ENCODE measurements at places on chromosomes 6 and 20. TPM values are rescaled to one million over a fixed set of nuclear protein-coding genes. Genes with fewer than 3 reads are reported as not detected.

SLC22A2 gene
- total RNA-seq = 1.4 TPM

DNA sequence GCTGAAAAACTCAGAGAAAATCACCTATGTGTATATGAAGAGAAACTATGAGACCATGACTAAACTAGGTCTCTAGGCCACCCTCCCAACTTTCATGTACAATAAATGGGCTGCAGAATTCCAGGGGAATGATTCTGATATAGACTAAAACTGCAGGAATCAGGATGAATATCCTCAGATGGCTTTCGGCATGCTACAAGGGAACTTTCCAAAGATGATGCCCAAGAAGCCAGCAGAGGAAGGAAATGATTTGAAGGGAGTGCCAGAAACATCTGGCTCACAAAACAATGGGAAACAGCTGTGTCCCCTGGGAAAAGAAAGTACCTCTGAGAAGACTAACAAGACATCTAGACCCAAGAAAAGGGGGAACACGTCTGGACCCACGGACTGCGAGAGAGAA lies 41.1 kb downstream of the PLN start:
- no peak overlapping the region for H3K27ac ChIP-seq
- H3K36me3 ChIP-seq = no peaks in the 10 kb centered on the region

GRCh38 chr6:70103798-70104197 lies 199.1 kb downstream of the COL9A1 start:
- H3K4me3 ChIP-seq = no peak overlapping the region
- no peak for DNase-seq
- no peaks in the 10 kb centered on the region for H3K36me3 ChIP-seq
- H3K4me1 ChIP-seq = no peaks in the 10 kb centered on the region

GRCh38 chr20:61684583-61685235 lies 381.0 kb downstream of the TAF4 start:
- H3K4me3 ChIP-seq = no peak overlapping the region
- DNase-seq = no peak
- H3K27me3 ChIP-seq = peaks cover 2% of the 10 kb centered on the region
- no peaks in the 10 kb centered on the region for H3K36me3 ChIP-seq
- H3K27ac ChIP-seq = no peak overlapping the region

GRCh38 chr6:36793296-36793912 lies 45.8 kb downstream of the CPNE5 start:
- no peaks in the 10 kb centered on the region for H3K36me3 ChIP-seq
- H3K27ac ChIP-seq = no peak overlapping the region

DNA sequence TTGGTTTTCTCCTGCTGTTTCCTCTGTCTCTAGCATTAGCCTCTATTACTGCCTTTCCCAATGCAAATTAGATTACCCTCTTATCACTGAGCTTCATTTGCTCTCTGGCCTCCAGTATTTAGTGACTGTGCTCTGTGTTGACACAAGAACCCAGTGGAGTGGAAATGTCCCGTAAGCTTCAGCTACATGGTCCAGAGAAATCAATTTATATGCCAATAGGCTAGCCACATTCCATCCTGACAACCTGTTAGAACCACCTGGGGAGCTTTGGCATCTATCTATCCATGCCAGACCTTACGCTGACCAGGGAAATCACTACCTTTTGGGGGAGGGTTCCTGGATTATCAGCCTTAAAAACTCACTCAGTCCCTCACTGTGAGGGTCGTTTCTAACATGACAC lies 459.6 kb downstream of the UTRN start:
- H3K27me3 ChIP-seq = no peaks in the 10 kb centered on the region
- H3K36me3 ChIP-seq = no peaks in the 10 kb centered on the region
- no peak overlapping the region for H3K4me3 ChIP-seq
- no peak for DNase-seq
- no peak overlapping the region for H3K27ac ChIP-seq
- H3K4me1 ChIP-seq = peaks cover 6% of the 10 kb centered on the region

ULBP2 gene
- not detected for total RNA-seq

GRCh38 chr20:36150489-36150846 lies 4.1 kb upstream of the EPB41L1 start:
- DNase-seq = no peak
- H3K27ac ChIP-seq = no peak overlapping the region
- H3K4me1 ChIP-seq = peaks cover 2% of the 10 kb centered on the region
- H3K27me3 ChIP-seq = no peaks in the 10 kb centered on the region

- no peak overlapping the region for H3K27ac ChIP-seq
- no peak for DNase-seq
- no peaks in the 10 kb centered on the region for H3K36me3 ChIP-seq
Measured at GRCh38 chr6:52976591-52977035, 18.5 kb downstream of the GSTA4 start.

- H3K27ac ChIP-seq = no peak overlapping the region
- H3K36me3 ChIP-seq = no peaks in the 10 kb centered on the region
- peaks cover 6% of the 10 kb centered on the region for H3K4me1 ChIP-seq
- no peak overlapping the region for H3K4me3 ChIP-seq
- DNase-seq = no peak
Measured at GRCh38 chr6:134193536-134194498, 124.1 kb downstream of the SGK1 start.

- no peaks in the 10 kb centered on the region for H3K36me3 ChIP-seq
- H3K4me1 ChIP-seq = no peaks in the 10 kb centered on the region
- no peak for DNase-seq
- H3K27me3 ChIP-seq = no peaks in the 10 kb centered on the region
- H3K4me3 ChIP-seq = no peak overlapping the region
Measured at GRCh38 chr6:12827921-12828320, 111.4 kb downstream of the PHACTR1 start.

GRCh38 chr6:6784514-6785162 lies 196.1 kb downstream of the LY86 start:
- no peaks in the 10 kb centered on the region for H3K4me1 ChIP-seq
- H3K27ac ChIP-seq = no peak overlapping the region
- no peaks in the 10 kb centered on the region for H3K27me3 ChIP-seq
- H3K36me3 ChIP-seq = no peaks in the 10 kb centered on the region
- DNase-seq = no peak
- no peak overlapping the region for H3K4me3 ChIP-seq
